Fibroblast of lung (primary cell): ENCODE measurements at places on chromosomes 2 and 18. TPM values are rescaled to one million over a fixed set of nuclear protein-coding genes. Genes with fewer than 3 reads are reported as not detected.
A peak's percentile ranks its signal among the peaks of the same experiment; 100 is the strongest.

Gene ERMN
- total RNA-seq: 0.17 TPM in 1 of 2 replicates, not detected in the other

Gene AQP12B
- not detected in 2 replicates for total RNA-seq

GRCh38 chr2:48600204-48600813 lies 17.3 kb upstream of the GTF2A1L start:
- no peak overlapping the region for H3K4me3 ChIP-seq
- H3K36me3 ChIP-seq: no peaks in the 10 kb centered on the region
- no peak overlapping the region for H3K27ac ChIP-seq
- H3K4me1 ChIP-seq: peaks cover 2% of the 10 kb centered on the region
- peak; percentile 67 for DNase-seq

- H3K27me3 ChIP-seq: peaks cover 16% of the 10 kb centered on the region
- peak; percentile 73 for DNase-seq
- H3K4me1 ChIP-seq: peaks cover 5% of the 10 kb centered on the region
- H3K36me3 ChIP-seq: no peaks in the 10 kb centered on the region
- no peak overlapping the region for H3K27ac ChIP-seq
- peak overlapping the region; percentile 38 for H3K4me3 ChIP-seq
Observed at GRCh38 chr2:111117598-111118480, 2.9 kb upstream of the BCL2L11 start.

DNA sequence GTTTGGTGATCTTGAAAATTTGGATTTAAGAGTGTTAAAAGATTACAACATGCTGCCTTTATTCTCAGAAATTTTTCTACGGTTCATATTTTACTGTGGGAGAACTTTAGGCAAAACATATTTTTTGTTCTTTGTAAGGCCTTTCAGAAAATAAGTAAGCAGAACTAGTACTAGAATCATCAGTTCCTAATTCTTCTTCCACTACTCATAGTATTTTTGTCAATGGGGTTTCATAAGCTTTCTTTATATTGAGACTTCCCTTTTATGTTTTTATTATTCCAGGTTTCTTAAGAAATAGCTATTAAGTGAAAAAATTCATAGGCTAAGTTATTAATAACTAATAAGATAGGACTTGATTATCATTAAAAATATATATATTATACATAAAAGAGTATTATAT lies 12.4 kb downstream of the UGGT1 start:
- DNase-seq: no peak
- no peak overlapping the region for H3K27ac ChIP-seq
- no peak overlapping the region for H3K4me3 ChIP-seq
